Coronary artery (tissue), 2 donors: ENCODE measurements at places on chromosomes 12 and 14.

- DNase-seq = no peak
Measured at GRCh38 chr14:36520601-36521525, 831 bp upstream of the NKX2-1 start.

GRCh38 chr12:59088673-59089072 lies 168.4 kb upstream of the LRIG3 start:
- DNase-seq = no peak

DNA sequence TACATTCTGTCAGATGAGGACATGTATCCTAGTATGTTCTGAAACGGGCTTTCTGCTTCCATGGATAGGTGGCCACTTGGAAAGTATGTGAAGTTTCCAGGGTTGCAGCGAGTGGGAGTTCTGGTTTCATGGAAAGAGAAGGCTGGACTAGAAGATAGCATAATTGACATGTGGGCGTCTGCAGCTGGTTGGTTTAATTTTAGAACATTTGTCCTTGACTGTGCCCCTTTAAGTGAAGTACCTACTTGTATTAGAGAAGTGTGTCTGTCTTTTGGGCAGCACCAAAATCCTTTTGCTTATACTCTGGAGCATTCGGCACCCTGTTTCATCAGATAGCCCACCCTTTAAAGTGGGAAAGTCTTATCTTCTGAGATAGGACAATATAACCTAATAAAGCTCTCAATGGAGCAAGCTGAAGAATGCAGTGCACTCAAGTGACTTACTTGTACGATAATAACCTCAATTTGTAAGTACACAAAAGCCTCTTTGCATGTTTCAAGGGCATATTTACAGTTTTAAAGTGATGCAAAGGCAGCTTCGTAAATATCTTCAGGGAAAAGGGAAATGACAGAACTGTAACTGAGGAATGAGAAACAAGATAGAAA lies 35.2 kb downstream of the NTN4 start:
- no peak for DNase-seq

DNA sequence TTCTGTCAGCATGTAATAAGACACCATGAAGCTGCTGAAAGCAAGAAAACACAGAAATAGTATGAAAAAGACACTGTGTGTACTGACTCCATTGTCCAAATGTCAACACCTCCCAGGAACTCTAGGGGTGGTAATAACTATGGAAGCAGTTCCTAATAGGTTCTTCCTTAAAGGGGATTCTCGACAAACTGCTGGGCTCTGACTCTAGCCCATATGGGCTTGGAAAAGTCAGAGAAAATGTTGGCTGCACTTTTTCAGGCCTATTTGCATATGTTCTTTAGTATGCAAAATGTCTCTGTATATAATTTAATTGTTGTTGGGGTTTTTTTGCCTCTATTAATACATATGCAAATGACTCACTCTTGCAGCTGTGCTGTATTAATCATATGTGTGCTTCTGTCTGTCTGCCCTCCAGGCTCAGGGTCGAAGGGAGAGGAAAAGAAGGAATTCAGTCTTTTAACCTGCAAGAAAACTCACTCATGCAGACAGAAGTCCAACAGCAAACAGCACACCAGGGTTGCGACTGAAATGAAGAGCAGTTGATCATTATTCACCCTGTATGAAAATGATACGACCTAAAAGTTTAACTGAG lies 317.6 kb downstream of the SOX5 start:
- DNase-seq = no peak

GRCh38 chr14:53596853-53597525 lies 359.6 kb downstream of the BMP4 start:
- DNase-seq = no peak

DNA sequence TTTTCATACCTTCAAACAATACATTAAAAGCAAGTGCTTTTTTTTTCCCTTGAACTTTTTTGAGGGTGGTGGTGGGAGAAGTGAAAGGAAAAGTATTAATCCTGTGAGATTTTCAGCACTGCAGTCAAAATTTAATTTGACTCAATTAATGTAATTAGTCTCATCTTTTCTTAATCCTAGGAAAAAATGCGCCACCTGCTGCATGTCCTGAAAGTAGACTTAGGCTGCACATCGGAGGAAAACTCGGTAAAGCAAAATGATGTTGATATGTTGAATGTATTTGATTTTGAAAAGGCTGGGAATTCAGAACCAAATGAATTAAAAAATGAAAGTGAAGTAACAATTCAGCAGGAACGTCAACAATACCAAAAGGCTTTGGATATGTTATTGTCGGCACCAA lies 52.2 kb downstream of the SPATA7 start:
- DNase-seq = no peak

DNA sequence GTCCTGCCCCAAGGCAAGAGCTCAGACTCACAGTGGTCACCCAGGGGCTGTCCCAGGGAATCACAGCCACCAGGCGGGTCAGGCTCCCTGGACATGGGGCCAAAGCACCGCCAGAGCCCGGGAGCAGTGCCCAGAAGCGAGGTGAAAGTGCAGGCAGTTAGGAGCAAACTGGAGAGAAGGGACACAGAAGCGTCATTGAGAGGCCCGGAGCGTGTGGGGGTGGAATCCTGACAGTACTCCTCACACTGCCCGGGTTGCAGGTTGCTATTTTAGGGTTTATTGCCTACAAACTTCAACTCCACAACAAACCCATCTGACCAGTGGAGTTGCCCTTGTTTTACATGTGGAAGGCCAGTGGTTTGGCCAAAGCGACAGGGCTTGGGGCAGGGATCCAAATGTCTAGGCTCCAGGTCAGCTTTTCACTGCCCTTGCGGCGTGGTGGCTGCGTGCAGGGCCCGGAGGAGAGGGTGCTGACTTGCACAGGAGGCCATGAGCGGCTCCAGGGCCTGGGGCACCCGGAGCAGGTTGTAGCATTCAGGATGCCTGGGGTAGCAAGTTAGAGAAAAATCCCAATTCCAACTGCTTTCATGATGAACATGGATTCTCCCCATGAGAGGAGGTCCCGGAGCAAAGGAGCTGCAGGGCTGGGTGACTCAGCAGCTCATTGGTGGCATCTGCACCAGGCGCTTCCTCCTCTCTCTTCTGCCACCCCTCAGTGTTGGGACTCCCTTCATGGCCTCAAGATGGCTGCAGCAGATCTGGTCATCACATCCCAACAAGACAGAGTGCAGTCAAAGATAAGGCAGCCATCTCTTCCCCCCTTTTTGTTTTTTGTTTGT lies 112.3 kb upstream of the NCOR2 start:
- DNase-seq = peak; percentile 83

- DNase-seq = no peak
Measured at GRCh38 chr14:33484264-33484663, 466.6 kb downstream of the EGLN3 start.

DNA sequence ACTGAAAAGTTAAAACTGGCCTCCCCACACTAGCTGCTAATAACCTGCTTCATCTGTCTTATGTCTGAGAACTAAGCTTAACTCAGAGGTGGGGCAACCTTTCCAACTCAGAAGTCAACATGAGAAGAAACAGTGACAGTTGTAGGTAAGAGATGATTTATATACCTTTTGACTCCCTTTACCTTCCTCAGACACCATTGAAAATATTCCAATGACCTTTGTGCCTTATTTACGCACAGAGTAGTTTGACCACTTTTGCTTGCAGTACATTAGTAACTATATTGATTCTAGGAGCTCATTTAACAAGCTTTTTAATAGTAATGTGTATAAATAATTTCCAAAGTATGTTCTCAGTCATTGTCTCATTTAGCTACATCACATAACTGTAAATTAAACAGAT lies 77.6 kb downstream of the ALX1 start:
- DNase-seq = no peak

- no peak for DNase-seq
Measured at GRCh38 chr12:69916544-69917235, 91.7 kb downstream of the MYRFL start.

DNA sequence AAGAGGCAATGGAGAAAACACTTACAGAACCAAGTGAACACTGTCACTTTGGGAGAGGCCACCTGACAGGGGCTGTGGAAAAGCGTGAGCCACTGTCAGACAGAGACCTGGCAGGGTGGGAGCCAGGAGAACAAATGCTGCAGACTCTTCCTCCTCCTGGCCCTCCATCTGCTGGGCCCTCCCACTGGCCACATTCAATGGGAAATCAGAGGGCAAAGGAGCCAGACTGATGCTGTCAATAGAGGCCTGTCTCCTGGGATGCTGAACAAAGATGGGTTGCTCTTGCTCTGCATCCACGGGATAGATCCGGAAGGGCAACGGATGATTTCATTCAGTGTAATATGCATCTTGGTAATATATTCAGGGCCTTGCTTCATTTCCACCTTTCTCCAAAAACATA lies 44.9 kb upstream of the BCAT1 start:
- DNase-seq = no peak

- peak; percentile 28 for DNase-seq
Measured at GRCh38 chr12:78981-79380, 12.4 kb downstream of the IQSEC3 start.

DNA sequence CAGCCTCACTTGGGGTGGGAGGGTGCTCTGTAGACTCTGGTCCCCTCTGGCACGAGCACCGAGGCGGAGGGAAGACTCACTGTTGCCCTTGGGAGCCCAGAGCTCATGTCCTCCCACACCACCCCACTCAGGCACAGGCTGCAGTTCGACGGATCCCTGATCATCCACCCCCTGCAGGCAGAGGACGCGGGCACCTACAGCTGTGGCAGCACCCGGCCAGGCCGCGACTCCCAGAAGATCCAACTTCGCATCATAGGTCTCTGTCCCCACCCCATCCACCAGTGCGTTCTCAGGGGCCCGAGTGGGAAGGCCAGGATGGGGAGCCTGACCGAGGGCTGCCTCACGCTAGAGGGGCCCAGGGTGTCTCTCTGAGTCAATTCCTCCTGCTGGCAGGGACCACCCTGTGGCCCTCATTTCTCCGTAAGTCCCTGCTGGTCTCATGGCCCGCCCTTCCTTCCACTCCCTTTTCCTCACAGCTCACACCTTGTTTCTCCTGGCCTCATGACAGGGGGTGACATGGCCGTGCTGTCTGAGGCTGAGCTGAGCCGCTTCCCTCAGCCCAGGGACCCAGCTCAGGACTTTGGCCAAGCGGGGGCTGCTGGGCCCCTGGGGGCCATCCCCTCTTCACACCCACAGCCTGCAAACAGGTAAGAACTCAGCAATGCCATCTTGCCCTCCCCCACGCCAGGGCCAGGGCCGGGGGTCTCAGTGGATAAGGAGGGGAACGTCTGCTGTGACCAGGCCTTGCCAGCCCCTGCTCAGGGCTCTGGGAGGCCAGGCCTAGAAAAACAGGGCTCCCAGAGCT lies 27.0 kb downstream of the PAPLN start:
- DNase-seq = no peak

DNA sequence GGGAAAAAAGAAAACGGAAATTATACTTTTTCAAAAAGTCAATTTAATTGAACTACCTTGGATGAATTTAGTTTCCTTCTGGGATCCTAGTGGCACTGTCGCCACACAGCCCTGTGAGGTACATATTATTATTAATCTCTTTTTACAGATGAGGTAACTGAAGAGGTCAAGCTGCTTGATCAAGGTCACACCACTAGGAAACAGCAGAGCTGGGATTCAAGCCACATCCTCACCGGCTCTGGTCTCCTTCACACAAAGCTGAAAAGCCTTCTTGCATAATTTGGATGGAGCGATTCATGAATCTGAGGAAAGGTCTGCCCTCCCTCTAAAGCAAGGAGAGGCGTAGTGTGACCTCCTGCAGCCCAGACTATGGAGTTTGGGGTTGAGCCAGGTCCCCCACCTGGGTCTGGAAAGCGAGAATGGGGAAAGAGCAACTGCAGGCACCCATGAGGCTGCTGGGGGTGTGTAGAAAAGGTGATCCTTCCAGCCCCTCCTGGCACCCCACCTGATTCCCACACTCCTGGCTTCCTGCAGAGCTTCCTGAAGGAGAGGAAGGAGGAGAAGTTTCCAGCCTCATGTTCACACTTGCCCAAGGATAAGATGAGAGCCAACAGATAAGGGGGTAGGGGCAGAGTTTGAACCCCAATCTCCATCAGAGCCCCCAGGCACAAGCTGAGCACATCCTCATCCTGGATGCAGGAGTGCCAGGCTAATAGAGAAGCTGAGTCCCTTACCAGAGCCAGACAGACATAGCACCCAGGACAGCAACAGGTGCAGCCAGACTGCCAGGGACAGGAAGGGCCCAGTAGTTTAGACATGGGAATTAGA lies 3.9 kb upstream of the KRT79 start:
- no peak for DNase-seq

- no peak for DNase-seq
Measured at GRCh38 chr12:104171785-104172569, 34.0 kb upstream of the NFYB start.

DNA sequence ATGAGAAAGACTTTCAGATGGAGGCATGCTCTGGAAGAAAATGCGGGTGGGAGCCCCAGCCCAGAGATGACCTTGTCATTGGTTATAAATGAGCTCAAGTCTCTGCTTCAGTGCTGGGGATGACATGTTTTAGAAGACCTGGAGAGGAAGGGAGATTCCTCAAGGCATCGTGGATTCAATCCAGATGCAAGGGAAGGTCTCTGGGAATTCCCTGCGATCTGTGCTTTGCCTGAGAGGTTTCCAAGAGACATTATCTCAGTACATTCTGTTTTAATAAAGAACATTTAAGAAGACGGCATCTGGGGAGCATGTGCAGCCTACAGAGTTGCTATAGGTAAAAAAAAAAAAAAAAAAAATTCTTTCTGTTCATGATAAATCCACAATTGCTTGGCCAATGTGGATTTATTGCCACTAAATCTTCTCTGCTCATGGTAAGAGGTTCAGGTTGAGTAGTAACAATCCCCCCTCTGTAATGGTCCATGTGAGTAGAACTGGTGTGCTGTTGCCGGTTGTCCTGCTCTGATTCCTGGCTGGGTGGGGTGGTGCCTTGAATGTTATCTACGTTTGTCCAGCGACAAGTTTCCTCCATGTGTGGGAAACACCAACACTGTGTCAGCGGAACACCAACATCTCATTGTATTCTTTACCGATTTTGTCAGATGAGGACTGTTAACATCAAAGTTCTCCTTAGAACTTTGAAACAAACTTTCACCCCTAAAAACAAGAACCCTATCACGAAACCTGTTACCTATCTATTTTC lies 230.0 kb downstream of the MSRB3 start:
- DNase-seq = no peak

- no peak for DNase-seq
Measured at GRCh38 chr12:125418902-125419564, 353.8 kb downstream of the AACS start.

DNA sequence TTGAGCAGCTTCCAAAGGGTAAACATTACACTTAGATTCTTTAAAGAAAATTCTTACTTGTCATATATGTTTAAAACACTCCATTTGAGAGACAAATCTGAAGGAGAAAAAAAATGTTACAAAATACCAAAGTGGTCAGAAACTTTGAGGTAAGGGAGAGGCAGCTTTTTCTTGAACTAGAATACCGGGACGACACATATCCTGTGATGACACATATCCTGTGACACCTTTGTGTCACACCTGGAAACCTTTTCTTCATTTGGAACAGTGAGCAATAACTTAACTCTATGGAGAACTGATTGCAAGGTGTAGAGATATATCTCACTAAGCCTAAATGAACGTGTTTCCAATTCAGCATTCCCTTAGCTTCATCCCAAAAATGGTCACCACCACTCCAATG lies 4.6 kb upstream of the GRIN2B start:
- no peak for DNase-seq

DNA sequence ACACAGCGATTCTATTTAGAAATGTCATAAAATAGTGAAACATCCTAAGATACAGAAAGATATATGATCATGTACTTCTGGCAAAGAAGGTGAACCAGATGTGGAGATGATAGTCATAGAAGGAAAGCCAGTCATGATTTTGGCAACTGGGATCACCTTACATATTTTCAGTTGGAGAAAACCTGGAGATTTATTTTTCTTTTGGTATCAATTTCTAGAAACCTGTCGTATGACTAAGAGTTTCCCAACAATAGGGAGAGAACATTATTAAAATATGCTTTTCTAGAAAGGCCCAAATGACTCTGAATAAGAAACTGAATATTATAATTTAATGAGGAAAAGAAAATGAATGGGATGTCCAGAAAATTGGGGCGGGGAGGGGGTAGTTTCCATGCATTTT lies 396.4 kb downstream of the ZFP36L1 start:
- no peak for DNase-seq
